Stimulated activated CD4-positive, alpha-beta T cell treated with anti-CD3 and anti-CD28 coated beads, Interleukin-15, amount 100 ng/mL, for 24 hours (primary cell): ENCODE measurements at places on chromosomes 2 and 18.

GRCh38 chr2:88232074-88232782 lies 62.1 kb downstream of the THNSL2 start:
- DNase-seq: no peak

GRCh38 chr2:98502556-98503335 lies 58.1 kb downstream of the INPP4A start:
- DNase-seq: no peak

- no peak for DNase-seq
Observed at GRCh38 chr2:15672961-15673918, 81.6 kb downstream of the DDX1 start.

- DNase-seq: no peak
Observed at GRCh38 chr2:88481691-88482336, 29.3 kb upstream of the FOXI3 start.

DNA sequence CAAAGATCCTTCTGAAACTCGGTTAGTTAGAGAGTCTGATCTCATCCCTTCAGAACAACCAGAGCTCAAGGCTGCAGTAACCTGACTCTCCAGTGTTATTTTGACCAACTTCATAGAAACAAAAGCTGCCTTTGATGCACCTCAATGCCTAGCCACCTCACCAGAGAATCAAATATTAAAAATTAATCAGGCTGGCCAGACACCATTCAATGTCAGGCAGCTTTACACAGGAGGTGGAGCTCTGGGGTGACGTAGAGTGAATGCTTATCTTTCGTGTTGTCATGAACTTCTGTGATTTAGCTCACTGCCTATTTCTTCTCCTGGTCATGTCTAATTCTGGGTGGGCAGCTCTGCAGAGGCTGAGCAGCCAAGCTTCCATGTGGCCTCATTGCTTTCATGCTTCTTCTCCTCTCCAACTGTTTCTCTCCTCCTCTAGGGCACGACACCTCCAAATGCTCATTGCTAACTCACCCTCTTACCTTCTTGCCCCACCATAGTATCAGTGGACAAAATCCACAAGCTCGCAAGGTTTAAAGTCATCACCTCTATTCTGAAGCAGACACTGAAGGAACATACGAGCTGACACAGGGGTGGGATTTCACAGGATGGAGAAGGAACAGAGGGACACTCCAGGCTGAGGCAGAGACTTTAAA lies 39.4 kb downstream of the AAK1 start:
- DNase-seq: no peak

GRCh38 chr2:212945526-212945925 lies 205.9 kb downstream of the IKZF2 start:
- no peak for DNase-seq

DNA sequence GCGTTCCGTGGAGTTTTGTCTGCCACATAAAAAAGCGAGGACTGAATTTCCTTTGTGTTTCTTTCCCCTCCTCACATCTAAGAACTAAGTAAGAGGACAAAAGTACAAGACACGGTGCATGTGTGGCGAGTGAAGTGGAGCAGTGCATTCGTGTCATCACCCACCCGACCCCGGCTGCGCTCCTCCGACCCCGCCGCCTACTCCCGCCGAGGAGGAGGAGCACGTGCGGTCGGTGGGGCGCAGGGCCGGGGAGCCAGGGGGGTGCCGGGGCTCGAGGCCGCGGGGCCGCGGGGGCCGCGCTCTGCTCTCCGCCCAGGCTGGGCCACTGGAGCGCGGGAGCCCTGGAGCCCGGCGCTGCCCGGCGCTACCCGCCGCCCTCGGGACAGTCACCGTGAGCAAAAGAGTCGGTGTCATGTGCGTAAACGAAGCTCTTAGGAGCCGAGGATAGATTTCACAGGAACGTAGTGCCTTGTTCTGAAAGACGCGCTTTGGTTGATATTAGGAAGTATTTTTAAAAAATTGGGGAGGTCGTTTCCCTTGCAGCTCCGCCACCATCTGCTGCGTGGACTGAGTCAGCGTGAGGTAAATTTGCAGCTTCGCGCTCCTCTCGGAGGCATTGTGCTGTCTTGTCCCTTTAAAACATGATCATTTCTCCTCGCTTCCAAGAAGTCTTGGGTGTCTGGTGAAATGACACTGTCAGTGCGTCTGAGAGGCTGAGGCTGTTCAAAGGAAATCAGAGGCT lies 11.0 kb downstream of the TBR1 start:
- peak; percentile 48 for DNase-seq

GRCh38 chr2:239278941-239279365 lies 121.9 kb downstream of the HDAC4 start:
- no peak for DNase-seq

- DNase-seq: no peak
Observed at GRCh38 chr2:172296267-172297046, 130.9 kb upstream of the ITGA6 start.

GRCh38 chr18:14100503-14101286 lies 31.5 kb downstream of the ZNF519 start:
- peak; percentile 15 for DNase-seq

DNA sequence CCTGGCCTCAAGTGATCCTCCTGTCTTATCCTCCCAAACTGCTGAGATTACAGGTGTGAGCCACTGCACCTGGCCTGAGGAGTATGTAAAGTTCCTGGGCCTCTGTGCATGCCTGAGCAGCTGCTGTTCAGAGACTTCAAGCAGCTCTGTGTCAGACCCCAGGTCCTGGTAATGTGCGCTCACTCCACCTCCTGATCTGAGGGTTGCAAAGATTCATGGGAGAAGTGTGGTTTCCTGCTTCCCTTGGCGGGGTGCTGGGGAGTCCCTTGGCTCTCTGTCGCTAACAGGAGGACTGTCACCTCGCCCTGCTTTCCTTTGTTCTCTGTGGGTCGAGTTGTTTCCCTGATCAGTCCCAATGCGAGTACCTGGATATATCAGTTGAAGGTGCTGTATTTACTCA lies 8.6 kb upstream of the IL36A start:
- DNase-seq: peak; percentile 63

DNA sequence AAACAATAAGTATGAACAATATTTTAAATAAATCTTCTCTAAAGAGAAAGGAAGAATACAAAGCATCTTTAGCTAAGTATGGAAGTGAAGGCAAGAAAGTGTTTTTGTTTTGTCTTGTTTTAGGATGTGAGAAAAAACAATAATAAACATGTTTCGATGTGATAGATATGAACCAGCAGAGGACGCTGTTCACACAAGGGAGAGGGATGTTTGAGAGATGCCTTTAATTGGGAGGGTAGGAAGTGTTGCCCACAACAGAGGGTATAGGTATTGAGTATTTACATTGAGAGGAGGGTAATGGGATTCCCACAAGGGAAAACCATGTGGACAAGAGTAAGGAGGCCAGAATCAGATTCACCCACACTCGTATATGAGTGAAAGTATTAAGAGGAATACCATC lies 55.1 kb downstream of the CDH19 start:
- DNase-seq: no peak

GRCh38 chr18:13376298-13376840 lies 157.8 kb downstream of the LDLRAD4 start:
- peak; percentile 70 for DNase-seq

DNA sequence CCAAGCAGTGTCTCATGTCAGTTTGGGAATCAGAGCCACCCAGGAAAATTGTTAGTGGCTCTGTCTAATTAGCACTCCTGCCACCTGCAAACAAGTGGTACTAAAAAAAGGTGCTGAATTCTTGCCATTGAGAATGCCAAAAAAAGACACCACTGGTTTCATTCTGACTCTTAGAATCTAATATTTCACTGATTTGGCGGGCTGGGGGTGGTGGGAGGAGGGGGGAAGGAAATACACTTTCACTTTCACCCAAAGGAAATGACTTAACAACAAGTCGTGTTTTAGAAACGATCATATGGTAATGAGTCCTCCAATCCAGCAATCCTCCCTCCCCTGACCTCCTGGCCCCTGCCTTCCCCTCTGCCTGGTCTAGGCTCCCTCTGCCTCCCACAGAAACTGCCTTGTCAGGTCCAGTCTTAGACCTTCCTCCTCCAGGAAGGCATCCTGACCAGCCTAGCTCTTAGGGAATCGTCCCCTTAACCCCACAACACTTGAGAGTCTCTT lies 4.4 kb upstream of the KLHL29 start:
- peak; percentile 66 for DNase-seq

- no peak for DNase-seq
Observed at GRCh38 chr2:61807036-61807757, 46.7 kb downstream of the FAM161A start.

DNA sequence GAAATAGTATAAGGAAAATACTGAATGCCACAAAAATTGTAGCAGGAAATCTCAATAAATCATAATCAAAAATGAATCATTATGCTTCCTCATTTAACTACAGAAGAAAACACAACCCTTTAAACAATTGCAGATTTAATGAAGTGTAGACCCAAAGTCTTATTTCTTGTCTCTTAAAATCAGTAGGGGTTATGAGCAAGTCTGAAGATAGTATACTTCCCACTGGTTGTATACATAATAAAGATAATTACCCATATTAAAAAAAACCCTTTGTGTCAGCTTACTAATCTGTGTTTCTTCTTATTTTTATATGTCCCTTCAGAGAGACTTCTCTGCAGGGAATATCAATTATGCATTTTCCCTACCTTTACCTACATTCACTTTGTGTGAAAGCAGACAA lies 504.7 kb downstream of the ERBB4 start:
- DNase-seq: no peak

GRCh38 chr2:96205888-96206287 lies 2.7 kb downstream of the STARD7 start:
- no peak for DNase-seq

DNA sequence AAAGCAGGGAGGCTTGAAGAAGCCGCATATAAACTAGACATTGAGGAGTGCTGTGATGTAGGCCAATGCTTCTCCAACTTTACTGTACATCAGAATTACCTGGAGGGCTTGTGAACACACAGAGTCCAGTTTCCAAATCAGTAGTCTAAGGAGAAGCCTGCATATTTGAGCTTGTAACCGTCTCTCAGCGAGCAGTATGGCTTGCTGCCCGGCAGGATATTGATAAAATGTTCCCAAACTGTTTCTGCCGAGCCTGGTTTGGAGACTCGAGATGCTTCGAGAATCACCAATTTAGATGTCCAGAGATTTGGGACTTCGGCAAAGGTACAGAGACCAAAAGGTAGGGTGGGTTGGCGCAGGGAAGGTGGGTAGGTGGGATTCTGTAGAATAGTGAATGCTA lies 11.0 kb upstream of the RAB31 start:
- DNase-seq: no peak

- no peak for DNase-seq
Observed at GRCh38 chr18:59458575-59458974, 99.5 kb upstream of the LMAN1 start.

GRCh38 chr2:68134554-68134953 lies 23.1 kb upstream of the PNO1 start:
- no peak for DNase-seq

DNA sequence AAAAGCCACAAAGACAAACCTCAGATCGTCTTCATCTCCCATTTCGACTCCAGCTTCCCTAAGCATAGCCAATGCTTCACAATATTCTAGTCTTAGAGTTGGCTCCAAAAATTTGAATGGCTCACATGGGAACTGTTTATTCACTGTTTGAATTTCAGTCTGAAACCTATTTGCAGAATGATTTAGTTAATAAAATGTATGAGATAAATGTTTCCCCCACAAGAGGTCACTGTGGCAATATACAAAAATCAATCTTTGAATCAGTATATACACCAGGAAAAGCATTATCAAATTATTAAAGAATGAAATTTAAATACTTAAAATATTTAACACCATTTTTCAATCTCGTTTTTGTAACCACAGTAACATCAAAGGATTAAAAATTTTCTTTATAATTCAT lies 40.0 kb upstream of the MCM6 start:
- no peak for DNase-seq

DNA sequence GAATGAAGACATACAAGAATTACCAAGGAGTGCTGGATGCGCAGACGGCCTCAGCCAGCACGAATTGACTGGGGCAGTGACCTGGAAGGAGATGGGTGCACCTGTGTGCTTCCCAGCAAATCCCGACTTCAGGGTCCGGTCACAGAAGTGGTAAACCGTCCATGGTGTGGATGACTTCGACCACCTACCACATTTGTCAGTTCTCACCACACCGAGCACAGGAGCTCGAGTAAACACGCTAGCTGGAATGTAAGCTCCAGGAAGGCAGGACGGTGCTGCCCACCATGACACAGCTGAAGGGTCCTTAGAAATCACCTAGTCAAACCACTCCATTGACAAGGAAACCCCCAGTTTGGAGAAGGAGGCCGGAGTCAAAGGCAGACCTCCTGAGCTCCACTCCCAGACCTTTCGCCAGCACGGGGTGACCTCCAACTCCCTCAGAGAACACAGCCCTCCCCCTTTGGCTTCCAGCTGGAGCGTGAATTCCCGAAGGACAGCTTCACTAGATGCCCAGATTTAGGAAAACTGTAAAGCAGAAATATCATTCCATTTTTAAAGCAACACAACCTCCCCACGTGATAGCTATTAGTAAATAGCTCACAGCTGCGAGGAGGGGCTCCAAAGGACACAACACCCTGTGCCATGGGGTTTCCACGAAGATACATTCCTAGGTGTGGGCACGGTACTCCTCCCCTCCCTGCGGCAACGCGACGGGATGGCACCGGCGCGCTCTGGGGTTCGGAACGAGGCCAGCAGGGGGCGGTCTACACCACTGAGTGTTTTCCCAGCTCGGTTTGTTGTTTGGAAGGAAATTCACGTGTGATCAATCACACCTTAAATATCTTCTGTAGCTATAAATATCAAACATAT lies 34.1 kb upstream of the GNAL start:
- DNase-seq: peak; percentile 75

- DNase-seq: no peak
Observed at GRCh38 chr2:156190517-156190916, 142.0 kb downstream of the NR4A2 start.

DNA sequence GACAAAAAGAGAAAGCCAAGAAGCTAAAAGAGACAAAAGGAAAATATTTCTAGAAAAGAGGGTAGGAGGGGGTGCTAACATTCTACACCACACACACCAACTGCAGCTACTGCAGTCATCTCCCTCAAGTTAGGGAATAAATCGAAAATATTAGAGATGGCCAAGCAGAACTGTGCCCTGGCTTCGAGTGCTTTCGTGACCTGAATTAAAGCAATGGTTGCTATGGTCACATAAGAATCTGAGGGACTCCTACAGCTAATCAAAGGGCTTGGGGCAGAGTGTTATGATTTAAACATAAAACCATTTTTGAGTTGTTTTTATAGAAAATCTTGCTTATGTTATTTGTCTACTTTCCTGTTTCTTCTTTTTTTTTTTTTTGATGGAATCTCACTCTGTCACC lies 159.6 kb upstream of the HNRNPA3 start:
- no peak for DNase-seq

DNA sequence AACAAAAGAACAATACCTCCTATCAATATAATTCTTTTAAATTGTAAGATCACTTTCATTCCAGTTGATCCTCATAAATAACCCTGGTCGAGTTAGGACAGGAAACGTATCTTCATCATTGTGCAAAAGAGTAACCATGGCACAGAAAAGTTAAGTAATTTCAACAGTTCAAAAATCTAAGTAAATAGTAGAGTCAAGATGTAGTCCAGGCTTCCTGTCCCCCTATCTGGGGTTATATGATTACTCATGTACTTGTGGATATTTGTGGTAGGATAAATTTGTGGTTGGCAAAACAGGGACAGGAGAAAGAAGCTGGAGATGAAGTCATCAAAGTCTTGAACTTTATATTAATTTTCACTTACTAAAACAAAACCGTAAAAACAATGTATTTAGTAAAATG lies 772.6 kb downstream of the TSN start:
- no peak for DNase-seq

- DNase-seq: peak; percentile 39
Observed at GRCh38 chr18:3595369-3596273, 145.6 kb downstream of the TGIF1 start.
